ENCODE measurements at places on chromosomes 3 and 15.

GRCh38 chr15:71743861-71744382 lies 66.4 kb upstream of the NR2E3 start:
- no peak for DNase-seq

DNA sequence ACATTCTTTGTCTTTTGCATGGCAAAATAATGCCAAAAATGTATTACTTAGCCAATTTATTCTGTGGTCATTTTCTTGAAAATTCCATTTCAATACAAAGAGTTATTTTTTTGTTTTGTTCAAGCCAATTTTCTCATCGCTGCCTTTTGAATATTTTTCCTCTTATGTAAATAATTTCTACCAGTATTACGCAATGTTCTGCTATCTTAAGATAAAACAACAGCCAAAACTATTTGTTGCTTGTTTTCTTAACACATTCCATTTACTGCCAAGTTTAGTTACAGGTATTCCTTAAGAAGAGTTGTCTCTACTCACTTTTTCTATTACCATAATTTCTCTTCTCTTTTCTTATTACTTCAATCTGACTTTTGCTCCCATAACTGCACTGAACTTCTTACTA lies 163.1 kb downstream of the ROBO1 start:
- no peak for DNase-seq

DNA sequence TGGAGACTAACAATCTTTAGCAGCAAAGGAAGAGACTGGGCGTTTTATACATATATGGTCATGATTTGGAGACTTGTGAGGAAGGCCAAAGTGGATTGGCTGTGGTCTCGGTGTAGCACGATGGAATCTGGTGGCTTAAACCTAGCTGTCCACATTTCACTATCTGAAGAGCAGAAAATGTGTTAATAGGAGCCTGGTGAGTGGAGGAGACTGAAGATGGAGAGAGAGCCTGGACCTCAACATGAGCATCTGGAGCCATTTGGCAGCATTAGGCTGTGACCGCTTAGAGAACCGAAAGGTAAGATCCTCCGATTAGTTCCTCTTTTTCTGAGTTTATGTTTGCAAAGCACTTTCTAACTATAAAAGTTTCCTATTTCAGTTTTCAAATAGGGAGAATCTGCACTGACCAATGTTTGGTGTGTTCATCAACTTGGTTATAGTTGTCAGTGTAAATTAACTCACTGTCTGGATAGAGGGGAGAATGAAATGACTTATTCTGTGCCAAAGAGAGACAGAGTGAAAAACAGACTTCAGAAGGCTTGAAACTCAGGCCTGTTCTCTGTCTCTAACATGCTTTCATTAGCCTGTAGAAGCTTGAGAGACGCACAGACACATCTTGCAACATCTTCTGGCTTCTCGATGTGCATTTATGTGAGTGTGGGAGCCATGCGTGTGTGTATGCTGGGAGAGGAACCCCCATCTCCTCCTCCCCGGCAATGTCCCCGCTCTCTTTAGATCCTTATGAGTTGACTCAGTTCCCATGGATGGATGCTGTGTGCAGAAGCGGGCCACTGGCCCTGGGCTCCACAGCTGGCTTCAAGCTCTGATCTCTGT lies 244.7 kb upstream of the TBL1XR1 start:
- no peak for DNase-seq

- no peak for DNase-seq
These were observed 26.9 kb upstream of the MYO1E start for GRCh38 chr15:59399465-59400102.

DNA sequence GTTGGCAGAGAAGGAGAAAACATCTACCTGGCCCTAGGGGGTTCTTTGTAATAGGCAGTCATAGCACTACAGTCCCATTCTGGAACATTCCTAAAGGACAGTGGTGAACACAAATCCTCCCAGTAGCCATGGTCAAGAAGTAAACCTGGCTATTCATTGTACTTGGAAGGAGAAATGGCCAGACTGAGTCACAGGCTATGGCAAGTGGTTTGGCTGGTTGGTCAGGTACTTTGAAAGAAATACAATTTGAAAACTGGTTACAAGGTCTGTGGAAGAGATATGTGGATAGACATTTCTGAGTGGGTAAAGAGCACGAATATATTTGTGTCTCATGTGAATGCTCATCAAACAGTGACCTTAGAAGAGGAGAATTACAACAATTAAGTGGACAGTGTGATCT lies 33.0 kb upstream of the FAN1 start:
- no peak for DNase-seq

DNA sequence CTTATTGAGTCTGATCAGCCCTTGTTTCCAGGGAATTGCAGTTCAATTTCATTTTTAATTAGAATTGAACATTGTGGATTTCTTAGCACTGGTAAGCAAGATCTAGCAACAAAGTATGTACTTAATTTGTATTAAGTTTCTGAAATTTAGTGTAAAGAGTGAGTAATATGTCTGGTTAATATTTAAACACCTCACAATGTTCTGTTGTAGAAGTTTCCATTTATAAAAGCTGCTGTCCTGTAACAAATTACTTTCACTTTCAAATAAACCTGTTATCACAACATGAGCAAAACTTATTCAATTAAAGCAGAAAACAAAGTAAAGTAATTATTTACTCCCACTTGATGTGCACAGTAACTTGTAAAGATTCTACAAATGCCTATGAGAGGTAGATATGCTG lies 448.5 kb downstream of the NAALADL2 start:
- no peak for DNase-seq
